ENCODE measurements at places on chromosomes 12 and 14. TPM values are rescaled to one million over a fixed set of nuclear protein-coding genes. Genes with fewer than 3 reads are reported as not detected.

Gene CLEC7A
- 3.1 TPM for total RNA-seq

Gene WNT1
- total RNA-seq: not detected

Gene ZC2HC1C
- 11.4 TPM for total RNA-seq

Gene KRT83
- total RNA-seq: not detected

Gene DNAI7
- total RNA-seq: 2.3 TPM

Gene HOXC9
- total RNA-seq: not detected

DNA sequence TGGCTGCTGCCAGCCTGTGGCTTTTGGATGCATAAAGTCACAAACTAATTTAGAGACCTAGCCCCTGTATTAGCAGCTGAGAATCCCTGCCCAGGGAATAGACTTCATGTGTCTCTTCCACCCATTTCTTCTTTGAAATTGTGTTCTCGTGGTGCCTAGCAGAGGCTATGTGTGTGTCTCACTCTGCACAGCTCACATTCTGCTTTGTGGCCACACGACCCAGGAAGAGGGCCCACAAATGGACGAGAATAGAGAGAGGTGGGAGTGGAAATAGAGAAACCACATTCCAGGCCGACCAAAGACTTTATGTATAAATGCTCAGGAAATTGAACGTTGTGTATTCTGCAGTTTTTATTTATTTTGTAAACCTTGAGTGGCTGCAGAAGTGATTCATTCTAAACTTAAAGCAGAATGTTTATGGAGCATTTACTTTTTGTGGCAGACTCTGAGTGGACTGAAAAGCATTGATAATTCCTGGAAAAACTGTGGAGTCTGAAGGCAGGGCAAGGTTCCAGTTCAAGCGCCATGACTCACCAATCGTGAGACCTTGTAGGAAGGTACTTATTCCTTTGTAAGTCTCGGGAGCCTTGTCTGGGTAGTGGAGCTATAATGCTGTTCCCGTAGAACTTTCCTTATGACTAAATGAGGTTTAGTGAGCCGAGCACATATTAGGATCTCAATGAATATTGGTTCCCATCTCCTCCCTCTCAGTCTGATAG, 9.1 kb downstream of the B4GALNT3 start:
- DNase-seq: no peak

DNA sequence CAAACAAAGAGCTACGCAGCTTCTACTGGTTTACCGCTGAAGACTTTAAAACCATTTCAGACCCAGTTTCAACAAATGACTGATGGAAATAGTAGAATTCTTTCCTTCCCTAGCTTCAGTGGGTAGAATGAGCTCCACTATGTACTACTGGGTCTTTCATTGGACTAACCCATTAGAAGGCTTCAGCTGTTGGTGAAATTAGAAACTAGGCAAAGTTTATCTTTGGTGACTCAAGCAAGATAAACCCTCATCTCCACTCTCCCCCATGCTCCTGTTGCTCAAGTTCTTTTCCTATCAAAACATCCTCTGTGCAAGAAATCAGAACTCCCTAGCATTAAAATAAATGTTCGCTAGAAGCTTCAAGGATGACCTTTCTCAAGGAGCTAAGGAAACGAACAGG, 159.2 kb downstream of the PAWR start:
- no peak for DNase-seq

DNA sequence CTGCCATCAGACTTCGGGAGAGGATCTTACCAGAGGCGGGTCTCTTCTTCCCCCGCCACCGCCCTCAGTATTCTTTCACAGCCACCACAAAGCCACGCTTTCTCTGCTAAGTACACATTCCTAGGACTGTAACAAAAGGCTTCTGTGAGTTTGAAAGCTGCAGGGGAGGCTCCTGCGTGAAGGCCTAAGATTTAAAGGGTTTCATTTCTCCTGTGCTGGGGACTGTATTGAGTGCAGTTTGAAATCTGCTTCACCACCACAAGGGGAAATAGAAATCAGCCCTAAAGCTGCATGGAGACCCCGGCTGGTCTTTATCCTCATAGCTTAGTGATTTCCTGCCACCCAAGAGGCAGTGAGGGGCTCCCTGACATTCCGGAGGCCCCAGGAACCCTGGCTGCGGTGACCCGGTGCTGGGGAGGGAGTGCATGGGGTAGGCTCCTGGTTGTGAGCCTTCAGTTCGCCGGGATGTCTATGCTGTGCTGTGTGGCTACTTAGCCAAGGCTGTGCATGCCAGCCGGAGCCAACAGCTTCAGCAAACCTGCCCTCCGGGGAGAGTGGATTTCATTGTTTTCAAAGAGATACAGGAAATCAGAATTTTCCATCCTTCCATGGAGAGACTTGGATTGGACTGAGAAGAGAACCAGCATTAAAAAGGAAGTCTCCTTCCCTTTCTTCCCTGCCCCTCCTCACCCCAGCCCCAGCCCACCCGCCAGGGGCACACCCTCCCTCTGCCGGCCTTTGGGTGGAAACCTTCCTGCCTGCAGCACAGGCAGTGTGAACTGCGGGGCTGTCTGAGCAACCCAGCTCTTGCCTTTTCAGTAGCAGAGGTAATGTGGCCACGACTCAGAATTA, 163.3 kb downstream of the ETV6 start:
- DNase-seq: no peak

DNA sequence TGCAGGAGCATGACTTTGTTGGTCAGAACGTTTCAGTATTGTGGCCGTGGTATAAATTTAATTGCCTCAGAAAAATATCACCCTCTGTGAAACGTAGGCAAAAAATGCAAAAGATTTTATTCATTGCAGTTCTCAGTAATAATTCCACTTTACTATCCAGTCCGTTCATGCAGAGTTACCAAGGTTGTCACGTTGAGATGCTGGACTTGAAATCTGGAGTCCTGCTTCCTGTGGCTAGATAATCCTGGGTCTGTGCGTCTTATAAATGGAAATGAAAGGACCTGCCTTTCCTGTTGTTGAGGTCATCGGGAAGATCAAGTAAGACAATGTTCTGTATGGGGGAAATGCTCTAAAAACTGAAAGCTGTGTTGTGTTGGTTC, 1.3 kb upstream of the AVPR1A start:
- DNase-seq: no peak

- DNase-seq: peak; percentile 97
These were observed 86.8 kb downstream of the RFLNA start for GRCh38 chr12:124381456-124382296.

DNA sequence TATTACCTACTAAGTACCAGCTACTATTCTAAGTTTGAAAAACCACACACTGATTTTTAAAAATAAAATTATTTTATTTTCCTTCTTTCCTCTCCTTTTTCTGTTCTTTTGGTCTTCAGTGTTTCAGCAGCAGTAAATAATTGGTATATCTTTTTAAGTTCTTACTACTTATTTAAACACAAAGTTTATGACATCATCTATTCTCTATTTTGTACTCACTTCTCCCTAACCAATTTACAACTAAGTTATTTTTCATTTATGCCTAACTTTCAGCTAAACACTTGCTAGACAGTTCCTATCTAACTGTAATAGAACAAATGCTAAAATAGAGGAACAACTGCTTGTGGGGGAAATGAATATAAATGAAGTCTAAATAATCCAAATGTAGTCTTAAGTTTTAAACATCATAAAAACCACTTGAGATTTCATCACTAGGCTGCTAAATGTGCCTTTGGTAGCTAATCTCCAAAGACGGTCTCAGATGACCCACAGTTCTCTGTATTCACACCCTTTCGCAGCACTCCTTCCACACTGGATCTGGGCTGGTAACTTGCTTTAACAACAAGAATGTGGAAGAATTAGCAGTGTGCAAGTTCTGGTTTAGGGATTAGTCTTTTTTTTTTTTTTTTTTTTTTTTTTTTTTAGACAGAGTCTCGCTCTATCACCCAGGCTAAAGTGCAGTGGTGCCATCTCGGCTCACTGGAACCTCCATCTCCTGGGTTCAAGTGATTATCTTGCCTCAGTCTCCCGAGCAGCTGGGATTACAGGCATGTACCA, 41.0 kb downstream of the TFCP2 start:
- no peak for DNase-seq

- DNase-seq: peak; percentile 58
These were observed 3.6 kb downstream of the SSTR1 start for GRCh38 chr14:38211255-38211735.

DNA sequence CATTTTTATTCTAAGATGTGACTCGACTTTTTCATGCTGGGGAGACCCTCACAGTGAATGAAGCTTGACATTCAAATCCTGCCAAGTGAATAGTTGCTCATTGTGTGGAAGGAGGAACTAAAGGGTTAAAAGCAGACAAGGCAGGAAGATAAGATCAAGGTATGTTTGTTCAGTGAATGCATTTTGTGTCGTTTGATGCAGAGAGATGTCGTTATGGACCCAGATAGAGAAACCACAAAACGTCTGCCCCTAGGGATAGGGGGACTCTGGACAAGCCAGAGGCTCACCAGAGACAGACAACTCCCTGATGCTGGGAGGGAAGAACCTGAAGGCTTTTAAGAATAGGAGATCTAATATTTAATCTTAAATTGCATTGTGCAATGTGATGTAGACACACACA, 72.5 kb upstream of the MYL2 start:
- DNase-seq: no peak

GRCh38 chr12:124392667-124393413, 97.9 kb downstream of the RFLNA start:
- peak; percentile 92 for DNase-seq

GRCh38 chr12:33438851-33439586, 600 bp downstream of the SYT10 start:
- peak; percentile 61 for DNase-seq

GRCh38 chr14:73763396-73763795, 49.2 kb upstream of the PNMA1 start:
- DNase-seq: no peak

DNA sequence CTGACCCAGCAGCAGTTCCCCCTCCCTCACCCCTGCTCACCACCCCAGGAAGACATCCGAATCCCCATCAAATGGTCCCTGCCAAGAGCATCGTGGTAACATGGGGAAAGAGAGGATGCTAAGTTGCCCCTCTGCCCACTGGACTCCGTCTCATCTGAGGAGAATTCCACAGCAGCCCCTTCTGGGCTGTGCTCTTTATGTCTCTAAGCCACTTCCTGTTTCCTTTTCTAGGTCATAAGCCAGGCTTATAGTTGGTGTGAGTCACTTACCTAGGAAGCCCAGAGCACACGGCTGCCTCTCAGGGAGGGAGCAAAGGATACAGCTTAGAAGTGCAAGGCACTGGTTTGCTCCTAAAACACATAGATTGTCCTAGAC, 76.0 kb downstream of the VCPKMT start:
- DNase-seq: no peak

All from Right ventricle myocardium inferior (tissue), 1 donor.